ENCODE measurements at places on chromosomes 5 and 9.

DNA sequence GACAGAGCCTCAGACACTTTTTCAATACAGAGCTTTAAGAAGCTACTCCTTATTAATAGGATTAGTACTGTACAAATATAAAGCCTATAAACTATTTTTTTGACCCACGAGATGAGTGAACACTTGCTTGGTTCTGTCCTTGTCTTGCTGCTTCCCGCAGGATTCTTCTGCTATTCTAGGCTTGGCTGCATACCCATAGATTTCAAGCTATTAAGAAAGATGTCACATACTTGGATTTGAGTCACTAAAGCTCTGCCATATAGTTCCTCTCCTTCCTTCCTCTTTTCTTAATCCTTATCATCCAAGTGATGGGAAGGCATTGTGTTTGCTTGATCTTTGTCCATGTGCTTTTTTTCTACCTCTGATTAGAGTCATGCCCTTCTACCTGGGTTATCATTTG, 361.2 kb upstream of the TRPC7 start:
- no peak for DNase-seq

DNA sequence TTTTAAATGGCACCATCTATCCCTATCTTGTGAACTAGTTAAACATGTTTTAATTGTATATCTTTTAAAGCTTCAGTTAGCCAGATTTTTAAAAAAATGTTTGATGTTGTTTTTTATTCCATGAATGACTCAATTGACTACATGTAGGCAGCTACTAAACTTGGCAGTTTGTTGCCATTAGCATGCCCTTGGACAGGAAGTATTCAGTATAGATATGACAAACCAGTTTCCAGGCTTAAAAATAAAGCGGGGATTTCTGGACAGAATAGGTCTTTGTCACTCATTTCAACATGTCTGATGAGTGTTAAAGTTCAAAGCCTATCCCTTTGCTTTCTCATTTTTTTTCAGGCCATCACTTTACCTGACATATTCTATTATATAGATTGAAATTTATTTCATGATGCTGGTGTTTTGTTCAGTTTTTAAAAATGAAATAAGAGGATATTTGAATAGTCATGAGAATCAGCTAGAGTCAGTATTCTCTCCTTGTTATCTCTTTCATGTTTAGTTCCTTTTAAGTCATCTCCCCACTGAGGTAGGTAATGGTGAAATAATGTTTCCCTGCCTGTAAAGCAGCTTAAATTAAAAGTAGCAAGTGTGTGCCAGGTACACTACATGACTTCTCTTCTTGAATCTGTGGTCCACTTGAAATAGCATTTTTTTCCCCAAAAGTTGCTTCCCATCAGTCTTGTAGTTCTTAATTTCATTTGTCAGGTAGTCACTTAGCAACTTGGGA, 11.9 kb downstream of the TNFAIP8 start:
- DNase-seq, result peak; percentile 44

DNA sequence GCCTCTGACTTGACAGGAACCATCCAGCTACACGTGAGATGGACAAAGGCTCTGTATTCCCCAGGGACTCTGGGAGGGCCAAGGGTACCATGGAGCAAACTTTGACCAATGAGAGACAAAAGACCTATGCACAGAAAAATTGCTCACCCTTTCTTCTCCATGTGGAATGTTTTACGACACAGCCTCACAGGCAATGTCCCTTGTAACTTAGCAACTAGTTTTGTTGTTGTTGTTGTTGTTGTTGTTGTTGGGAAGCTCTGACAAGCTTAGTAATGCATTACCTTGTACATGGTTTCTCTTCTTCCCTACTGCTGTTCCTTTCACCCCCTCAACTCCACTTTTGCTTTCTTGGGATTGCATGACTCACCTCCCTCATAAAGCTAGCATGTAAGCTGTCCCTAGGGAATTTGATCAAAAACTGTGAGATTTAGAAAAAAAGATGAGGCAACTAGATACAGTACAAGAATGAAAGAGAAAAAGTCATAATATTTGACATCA, 550.9 kb downstream of the RAB3C start:
- DNase-seq, result peak; percentile 84

GRCh38 chr5:81195335-81195929, 37.7 kb upstream of the CKMT2 start:
- peak; percentile 28 for DNase-seq

GRCh38 chr5:16639206-16639605, 22.4 kb upstream of the RETREG1 start:
- no peak for DNase-seq

DNA sequence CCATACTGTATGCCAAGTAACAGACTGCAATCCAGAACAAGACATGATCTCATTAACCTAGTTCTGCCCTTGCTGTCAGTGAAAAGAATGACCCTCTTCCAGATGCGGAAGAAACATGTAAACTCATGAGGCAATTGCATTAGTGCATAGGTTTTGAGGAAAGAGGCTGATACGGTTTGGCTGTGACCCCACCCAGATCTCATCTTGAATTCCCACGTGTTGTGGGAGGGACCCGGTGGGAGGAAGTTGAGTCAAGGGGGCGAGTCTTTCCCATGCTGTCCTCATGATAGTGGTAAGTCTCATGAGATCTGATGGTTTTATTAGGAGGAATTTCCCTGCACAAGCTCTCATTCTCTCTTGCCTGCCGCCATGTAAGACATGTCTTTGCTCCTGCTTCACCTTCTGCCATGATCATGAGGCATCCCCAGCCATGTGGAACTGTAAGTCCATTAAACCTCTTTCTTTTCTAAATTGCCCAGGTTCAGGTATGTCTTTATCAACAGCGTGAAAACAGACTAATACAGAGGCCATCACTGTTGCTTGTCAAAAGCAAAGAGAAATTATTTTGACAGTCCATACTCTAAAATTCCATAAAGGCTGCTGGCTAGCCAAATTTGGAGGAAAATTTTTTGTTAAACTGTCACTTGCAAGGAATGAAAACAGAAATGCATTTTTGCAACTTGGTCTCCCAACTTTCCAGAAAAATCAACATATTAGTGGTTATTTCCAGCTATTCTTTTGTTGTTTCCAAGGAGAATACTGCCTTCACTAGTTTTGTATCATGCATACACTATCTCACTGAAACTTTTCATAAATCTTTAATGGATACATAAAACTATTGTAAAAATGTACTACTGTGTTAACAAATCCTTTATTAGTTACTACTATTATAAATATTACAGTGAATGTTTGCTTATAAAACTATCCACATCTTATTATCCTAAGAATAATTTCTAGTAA, 3.2 kb upstream of the ARL15 start:
- DNase-seq, result no peak

- DNase-seq, result no peak
These were observed 112.4 kb upstream of the RAI14 start for GRCh38 chr5:34543687-34544086.

- DNase-seq, result no peak
These were observed 590.2 kb upstream of the MEF2C start for GRCh38 chr5:89473196-89473595.

DNA sequence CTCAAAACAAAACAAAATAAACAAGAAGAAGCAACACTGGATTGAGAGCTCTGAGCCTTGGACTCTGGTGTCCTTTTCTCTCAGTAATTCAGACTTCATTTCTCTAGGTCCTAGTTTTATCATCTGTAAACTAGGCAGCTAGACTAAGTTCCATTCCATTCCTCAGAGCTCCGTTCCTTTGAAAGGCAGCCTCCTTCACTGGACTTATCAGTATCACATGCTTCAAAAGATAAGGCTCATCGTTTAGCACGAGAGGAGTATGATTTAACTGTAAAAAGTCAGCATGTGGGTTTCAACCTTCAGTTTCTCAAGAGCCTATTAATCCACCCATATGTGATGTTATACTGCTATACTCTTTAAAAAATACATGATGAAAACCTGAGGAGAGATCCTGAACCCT, 1.6 kb downstream of the ATP10B start:
- DNase-seq, result no peak

GRCh38 chr5:68834491-68834981, 259.3 kb upstream of the SLC30A5 start:
- no peak for DNase-seq

GRCh38 chr5:164763206-164763605, 1257.8 kb downstream of the MAT2B start:
- DNase-seq, result no peak

- DNase-seq, result peak; percentile 36
These were observed 87.9 kb upstream of the FAM169A start for GRCh38 chr5:74953937-74954720.

GRCh38 chr5:72511774-72512592, 4.8 kb upstream of the ZNF366 start:
- DNase-seq, result no peak

- no peak for DNase-seq
These were observed 20.0 kb upstream of the FCN1 start for GRCh38 chr9:134937566-134938345.

- no peak for DNase-seq
These were observed 206.9 kb downstream of the COX7C start for GRCh38 chr5:86824637-86825036.

GRCh38 chr5:136014049-136015002, 14.5 kb upstream of the TGFBI start:
- no peak for DNase-seq

GRCh38 chr5:143889986-143890385, 78.0 kb downstream of the HMHB1 start:
- peak; percentile 72 for DNase-seq

DNA sequence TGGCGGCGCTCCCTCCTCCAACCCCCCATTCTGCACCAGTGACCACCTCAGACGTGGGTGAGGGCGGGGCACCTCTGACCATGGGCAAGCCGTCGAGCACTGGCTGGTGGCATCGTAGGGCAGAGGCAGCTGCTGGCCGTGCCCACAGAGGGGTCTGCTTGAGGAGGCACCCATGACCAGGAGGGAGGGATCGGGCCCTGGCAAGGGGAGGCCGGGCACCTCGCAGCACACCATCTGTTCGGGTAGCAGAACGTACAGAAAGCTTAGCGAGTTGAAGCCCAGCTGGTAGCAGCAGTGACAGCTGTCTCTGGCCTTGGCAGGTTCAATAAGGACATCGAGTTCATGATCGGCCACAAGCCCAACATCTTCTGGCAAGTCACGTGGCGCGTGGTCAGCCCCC, 4.3 kb upstream of the SLC6A18 start:
- no peak for DNase-seq

DNA sequence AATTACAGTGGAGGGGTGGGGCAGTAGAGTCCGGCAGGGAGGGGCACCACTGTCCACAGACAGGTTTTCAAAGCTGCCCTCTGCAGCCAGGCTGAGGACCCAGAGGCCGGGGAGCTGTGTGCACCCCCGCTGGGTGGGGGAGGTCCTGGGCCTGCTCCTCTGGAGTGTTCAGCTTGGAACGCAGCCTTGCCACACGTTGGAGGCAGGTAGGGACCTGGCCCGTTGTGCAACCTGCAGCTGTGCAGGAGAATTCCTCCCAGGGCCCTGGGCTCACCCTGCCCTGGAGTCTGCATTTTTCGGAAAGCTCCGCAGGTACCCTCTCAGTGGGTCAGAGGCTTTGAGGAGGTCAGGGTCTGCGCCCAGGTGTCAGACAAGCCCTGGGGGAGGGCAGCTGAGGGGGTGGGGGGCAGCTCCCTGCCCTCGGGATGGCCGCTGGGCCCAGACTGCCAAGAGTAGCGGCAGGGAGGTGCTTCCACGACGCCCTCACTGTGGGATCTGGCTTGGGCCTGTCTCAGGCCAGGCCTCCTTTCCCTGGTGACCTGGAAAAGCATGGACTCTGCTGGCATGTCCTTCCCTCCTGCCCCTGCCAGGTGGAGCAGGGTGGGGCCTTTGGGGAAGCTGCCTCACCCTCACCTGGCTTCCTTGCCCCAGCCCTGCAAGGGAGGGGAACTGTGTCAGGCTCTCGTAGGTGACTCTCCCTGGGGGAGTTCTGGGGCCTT, 29.5 kb downstream of the RXRA start:
- DNase-seq, result peak; percentile 28

DNA sequence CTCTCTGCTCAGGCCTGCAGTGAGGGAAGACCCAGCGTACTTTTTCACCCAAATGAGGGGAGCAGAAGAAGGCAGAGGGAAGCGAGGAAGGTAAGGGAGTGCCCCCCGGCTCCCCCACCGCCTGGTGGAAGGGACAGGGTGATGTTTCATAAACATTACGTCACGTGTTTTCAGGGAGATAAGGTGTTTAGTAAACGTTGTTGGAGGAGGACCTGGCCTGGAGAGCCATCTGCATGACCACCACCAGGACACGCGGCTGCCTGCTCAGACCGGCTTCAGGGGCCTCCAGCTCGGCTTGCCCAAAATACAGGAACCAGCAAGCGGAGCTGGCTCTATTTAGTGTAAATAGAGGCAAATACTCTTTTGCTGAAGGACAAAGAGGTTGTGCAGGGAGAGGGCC, 40.0 kb upstream of the C5orf58 start:
- DNase-seq, result no peak

- DNase-seq, result no peak
These were observed 78.2 kb upstream of the HTR1A start for GRCh38 chr5:64040490-64040889.

DNA sequence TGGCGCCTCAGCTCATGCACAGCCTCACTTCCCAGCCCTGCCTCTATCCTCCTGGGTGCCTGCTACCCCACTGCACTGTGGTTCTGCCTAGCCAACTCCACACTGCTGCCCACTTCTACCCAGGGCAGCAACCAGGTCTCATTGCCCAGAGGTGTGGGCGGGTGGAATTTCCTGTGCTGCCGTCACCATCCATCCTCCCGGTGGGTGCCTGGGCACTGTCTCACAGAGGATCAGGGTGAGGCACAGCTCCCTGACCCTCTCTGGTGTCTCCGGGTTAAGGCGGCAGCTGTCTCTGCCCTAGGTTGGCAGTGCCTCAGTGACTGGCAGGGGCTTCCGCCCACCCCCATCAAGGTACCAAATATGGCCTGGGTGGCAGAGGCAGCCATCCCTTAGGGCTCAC, 4.3 kb upstream of the MTMR12 start:
- DNase-seq, result no peak

GRCh38 chr9:134420281-134420845, 94.1 kb downstream of the RXRA start:
- no peak for DNase-seq

GRCh38 chr5:10518347-10518746, 45.5 kb upstream of the ANKRD33B start:
- DNase-seq, result no peak

DNA sequence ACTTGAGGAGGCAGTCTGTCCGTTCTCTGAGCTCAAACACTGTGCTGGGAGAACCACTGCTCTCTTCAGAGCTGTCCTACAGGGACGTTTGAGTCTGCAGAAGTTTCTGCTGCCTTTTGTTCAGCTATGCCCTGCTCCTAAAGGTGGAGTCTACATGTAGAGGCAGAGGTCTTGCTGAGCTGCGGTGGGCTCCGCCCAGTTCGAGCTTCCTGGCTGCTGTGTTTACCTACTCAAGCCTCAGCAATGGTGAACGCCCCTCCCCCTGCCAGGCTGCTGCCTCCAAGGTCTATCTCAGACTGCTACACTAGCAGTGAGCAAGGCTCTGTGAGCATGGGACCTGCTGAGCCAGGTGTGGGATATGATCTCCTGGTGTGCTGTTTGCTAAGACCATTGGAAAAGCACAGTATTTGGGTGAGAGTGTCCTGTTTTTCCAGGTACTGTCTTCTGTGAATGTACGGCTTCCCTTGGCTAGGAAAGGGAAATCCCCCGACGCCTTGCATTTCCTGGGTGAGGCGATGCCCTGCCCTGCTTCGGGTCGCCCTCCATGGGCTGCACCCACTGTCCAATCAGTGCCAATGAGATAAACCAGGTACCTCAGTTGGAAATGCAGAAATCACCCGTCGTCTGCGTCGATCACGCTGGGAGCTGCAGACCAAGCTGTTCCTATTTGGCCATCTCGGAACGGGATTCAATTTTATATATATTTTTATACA, 58.5 kb downstream of the CNTRL start:
- no peak for DNase-seq
